ENCODE measurements at places on chromosomes 2 and 18.

- DNase-seq, result peak; percentile 55
Measured at GRCh38 chr2:233857511-233858141, 3.3 kb upstream of the HJURP start.

DNA sequence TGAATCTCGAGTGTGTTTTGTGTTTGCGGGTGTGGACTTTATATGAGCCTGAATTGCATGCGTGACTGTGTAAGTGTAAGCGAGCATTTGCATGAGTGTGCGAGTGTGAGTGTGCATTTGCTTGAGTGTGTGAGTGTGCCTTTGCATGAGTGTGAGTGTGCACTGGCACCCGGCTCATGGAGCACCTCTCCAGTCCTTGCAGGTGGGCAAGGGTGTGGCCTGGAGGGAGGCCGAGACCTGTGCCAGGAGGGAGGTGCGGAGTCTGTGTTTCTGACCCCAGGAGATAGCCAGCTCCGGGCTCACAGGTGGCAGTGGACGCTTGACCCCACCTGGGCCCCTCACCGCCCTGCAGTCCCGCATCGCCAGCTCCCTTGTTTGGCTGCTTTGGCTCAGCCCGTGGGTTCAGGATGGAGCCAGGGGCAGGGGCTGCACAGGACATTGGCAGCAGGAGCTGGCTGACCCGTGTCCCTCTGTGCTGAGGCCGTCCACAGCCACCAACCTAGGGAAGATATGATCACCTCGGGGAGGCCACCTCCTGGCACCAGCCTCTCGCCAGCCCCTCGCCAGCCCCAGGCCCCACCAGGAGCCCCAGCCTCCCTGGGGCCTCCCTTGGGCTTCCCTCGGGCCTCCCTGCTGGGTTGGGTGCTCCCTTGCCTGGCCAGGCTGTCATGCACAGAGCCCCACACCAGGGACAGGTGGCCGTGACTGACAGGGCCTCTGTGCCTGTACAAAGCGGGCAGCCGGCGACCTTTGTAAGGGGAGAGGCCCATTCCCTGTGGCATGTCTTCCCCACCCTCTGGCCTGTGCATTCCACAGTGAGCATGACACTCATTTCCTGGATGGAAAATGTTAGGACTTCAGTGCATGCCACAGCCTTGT is 81.6 kb downstream of the PTGR3 start:
- DNase-seq, result no peak

DNA sequence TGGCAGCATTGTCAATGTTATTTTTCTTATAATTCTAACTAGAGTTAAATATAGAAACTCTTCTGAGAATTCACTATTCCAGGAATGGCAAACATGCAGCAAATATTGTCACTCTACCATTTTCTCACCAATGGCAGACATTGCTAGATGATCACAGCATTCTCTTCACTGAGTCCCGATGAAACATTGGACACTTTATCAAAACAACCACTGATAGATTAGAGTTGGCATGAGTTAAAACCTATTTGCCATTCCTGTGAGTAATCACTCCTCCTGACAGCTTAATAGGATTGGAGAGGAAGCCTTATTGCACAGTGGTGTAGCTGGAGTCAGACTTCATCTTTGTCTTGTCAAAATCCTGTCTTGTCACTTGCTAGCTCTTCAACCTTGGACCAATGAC is 163.9 kb upstream of the THUMPD2 start:
- DNase-seq, result no peak

DNA sequence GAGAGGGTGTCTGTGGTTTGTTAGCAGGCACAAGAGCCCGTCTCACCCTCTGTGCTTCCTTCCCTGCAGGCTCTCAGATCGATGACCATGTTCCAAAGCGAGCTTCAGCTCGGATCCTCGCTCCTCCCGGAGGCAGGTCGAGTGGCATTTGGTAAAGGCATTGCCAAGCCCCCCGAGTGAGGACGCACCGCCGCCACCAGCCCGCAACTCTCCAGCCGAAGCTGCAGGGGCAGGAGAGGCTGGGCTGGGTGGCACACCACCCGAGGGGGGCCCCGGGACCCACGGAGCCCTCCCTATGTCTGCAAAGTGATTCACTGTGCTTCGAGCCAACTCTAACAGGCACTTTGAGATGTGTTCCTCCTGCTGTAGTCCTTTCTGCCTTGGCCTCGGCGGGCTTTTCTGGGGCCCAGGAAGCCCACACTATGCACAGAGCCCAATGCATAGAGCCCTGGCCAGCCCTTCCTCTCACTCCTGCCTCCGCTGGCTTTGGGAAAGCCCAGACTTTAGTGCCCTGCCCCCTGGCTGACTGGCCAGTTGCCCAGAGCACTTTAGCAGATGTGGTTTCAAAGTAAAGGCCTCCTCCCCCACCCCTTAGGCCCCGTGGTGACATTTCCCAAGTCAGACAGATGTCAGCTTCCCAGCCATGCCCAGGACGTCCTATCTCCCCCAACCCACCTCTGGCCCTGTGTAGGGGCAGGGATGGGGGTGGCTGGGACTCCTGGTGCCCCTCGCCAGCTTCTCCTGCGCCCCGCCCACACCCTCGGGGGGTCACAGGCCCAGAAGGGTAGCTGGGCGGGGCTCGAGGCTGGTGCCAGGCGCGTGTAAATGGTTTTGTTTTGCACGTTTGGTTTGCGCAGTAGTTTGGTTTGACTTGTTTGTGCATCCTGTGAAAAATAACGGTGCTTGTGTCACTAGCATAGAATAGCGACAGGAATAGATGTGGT is 23.3 kb upstream of the MAPRE3 start:
- no peak for DNase-seq

DNA sequence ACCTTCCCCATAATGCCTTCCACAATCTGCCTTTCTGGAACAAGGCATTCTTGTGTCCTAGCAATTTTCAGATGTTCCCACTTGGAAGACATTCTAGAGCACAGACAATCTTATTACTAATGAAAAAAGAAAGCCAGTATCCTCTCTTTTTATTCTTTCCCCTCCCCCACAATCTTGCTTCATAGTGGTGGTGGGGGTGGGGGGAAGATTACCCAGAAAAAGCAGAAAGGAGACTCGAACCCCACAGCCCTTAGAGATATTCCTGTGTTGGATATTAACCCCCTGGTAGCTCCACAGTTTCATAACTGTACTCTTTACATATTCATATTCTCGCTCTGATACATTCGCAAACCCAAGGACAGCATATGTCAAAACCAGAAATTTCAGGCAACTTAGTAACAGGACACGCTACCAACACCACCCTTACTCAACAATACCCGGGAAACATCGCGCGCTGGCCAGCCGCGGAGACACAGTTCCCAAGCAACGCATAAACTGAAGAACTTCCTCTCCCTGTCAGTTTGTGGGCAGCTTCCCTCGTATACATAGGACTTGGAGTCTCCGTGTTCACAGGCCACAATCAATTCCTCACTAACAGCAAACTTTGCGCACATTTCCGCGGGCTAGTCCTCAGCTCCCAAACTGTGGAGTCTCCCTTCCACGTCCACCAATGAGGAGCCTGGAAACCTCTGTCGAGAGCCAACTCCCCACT is 793 bp downstream of the NR4A2 start:
- DNase-seq, result no peak

DNA sequence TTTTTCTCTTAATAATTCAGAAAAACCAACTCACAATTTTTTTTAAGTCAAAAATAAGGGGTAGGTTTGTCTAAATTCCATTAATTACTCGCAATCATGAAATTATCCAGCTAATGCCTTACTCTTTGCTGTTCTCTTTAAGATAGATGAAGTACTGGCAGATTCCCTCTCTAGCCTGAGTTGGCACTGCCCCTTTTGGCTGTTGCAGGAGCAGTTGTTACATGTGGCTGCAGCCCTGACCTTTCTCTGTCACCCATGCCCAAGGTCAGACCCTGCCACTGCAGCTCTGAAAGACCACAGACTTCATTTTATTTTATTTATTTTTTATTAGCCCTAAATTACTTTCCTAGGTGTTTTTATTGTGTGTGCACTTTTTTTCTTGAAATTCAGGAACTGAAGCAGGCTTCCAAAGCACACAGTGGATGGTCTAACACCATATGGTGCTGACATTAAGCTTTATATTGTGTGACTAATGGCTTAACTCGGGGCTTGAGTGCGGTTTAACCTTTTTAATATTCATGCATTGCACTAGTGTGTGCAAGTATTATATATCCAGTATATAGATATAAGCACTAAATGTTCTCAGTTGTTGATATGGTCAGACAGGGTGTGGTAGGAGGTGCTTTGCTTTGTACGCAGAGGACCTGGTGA is 313.0 kb downstream of the CDH2 start:
- DNase-seq, result no peak

- DNase-seq, result no peak
Measured at GRCh38 chr2:105082107-105082506, 44.2 kb downstream of the MRPS9 start.

- DNase-seq, result no peak
Measured at GRCh38 chr2:152011724-152012123, 87.1 kb downstream of the CACNB4 start.

GRCh38 chr2:60840880-60841279 is 40.5 kb upstream of the REL start:
- DNase-seq, result no peak

DNA sequence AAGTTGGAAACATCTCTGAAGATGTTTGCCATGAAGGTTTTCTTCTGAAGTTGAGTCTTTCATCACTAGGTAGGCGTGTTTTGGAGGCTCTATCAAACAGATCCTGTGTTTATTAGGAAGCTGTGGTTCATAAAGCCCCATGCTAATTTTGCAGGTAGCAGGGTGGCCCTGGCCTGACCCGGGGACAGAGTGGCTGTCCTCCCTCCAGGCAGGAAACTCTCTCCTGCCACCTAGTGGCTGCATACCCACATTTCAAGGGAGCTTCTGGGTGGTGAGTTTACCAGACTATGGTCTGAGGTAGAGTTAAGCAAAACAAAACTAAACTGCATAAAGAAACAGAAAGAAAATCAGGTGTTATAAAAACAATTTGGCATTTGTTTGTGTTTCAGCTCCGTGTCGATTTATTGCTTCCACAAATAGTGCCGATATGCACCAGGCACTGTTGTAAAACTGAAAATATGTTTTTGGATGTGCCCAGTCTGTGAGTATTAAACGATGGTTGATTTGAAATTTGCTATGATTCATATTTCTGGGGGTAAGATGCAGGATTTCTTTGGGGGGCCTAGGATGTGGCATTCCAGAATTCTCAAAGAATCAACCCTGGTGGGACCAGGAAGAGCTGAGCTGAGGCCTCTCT is 26.0 kb upstream of the IL37 start:
- DNase-seq, result peak; percentile 61

GRCh38 chr2:141654311-141654710 is 476.5 kb downstream of the LRP1B start:
- DNase-seq, result no peak

DNA sequence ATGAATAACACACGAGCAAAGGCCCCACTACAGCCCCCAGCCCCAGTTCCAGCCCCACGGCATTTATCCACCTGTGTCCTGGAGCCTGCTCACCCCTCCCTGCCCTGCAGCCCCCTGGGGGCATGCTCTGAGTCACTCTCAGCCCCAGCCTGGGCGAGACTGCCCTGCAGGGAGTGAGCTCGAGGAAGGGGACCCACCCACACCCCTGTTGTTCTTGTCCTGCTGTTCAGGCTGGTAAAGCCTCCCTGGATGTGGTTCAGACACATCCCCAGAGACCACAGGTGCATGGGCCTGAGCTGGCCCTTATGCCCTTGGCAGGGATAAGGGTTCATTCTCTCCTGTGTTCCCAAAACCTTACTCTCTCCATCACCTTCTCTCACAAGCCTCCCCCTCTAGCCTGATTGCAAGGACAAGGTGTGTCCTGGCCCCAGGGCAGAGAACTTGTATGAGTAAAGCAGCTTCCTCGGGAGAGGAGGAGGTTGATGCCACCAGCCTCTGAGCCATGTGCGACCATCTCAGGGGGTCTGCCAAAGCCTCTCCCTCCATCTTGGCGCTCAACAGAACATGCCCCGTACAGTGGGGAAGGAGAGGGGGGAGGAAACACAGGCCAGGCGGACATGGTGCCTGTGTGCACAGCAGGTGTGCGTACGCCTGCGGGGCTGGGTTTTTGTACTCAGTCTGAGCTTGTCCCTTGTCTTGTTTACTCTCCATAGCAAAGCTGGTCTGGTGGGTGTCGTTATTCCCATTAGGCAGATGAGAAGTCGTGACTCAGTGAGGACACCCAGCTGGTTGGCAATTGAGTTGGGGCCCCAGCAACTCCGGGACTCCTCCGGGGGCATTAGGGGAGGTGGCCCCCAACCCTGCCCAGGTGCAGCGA is 64.4 kb downstream of the CIB4 start:
- DNase-seq, result no peak
